Stimulated activated CD4-positive, alpha-beta T cell treated with anti-CD3 and anti-CD28 coated beads, Interleukin-1b, Interleukin-23, amount 100 ng/mL, for 1 hour (primary cell): ENCODE measurements at places on chromosomes 6 and 20.
A peak's percentile ranks its signal among the peaks of the same experiment; 100 is the strongest.

GRCh38 chr6:34391473-34391785, 1.0 kb downstream of the NUDT3 start:
- DNase-seq: no peak

DNA sequence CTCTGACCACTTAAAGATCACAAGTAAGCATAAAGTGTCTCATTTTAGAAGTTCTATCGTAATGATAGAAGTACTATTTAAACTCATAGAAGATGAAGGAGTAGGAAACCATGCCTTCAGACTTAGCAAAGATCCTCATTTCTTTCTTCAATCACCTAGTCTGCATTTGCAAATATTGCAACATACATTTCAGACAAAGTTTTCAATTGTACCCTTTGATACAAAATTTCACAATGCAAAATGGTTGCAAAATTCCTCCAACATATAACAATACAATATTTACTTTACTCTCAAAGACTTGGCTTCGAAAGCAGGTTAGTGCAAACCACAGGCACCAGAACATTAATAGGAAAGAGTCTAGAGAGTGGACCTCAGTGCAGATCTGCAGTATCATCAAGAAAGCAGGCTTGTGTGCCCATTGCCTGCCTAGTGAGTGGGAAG, 16.1 kb upstream of the ROS1 start:
- DNase-seq: no peak

GRCh38 chr20:38805502-38805957, at the start of gene PPP1R16B:
Gene PPP1R16B, plus strand, starts transcription at chr20:38805697. Its CDS starts 30,229 bp downstream, at chr20:38835926.
- DNase-seq: peak; percentile 62

- no peak for DNase-seq
Observed at GRCh38 chr20:50101887-50102286, 11.1 kb downstream of the UBE2V1 start.

GRCh38 chr6:156801712-156802111, 24.5 kb downstream of the ARID1B start:
- no peak for DNase-seq

GRCh38 chr6:34589140-34589539, 33.0 kb upstream of the SPDEF start:
- DNase-seq: no peak

GRCh38 chr6:125267806-125268523, 33.8 kb downstream of the HDDC2 start:
- no peak for DNase-seq

- DNase-seq: no peak
Observed at GRCh38 chr6:143516690-143517446, 5.3 kb upstream of the FUCA2 start.
